Nephron progenitor cell (in vitro differentiated cells): ENCODE measurements at places on chromosomes 16 and 17.

GRCh38 chr16:65975049-65975708 is 391.3 kb upstream of the CDH5 start:
- DNase-seq = no peak

GRCh38 chr16:71185347-71185746 is 45.2 kb downstream of the HYDIN start:
- no peak for DNase-seq

DNA sequence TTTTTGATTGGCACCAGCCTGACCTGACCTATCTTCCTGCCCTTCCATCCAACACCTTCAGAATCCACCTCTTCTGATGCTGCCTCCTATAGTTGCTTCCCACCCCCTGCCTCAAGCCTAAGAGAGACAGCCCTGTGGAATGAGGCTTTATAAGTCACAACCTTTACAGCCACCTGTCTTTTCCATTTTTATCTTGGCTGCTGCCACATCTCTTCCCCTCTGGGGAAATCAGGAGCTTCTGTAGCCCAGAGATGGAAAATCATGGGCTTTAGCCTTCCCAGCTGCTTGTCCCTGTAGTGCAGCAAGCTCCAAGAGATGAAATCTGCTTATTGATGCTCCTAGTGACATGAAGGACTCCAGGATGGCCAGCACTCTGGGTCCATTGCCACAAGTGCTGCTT is 18.7 kb downstream of the PHAF1 start:
- no peak for DNase-seq

- no peak for DNase-seq
Observed at GRCh38 chr17:83053739-83054451, 25.5 kb upstream of the METRNL start.

DNA sequence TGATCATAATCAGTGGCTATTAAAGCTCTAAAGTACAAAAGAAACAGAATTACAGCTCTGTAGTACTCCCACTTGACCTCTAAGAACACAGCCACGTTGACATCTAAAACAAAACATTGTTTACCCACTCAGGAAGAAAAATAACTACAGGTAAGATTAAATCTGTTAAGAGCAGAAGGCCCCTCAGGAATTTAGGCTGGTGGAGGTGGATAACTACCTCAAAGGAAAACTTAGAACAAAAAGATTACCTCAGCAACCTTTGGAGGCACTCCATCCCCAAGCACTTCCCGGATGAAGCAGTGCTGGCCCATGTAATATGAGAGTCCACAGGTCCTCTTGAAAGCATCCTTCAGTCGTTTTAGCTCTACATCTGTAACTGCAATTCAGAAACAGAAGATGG is 46.7 kb downstream of the USP32 start:
- DNase-seq = no peak

DNA sequence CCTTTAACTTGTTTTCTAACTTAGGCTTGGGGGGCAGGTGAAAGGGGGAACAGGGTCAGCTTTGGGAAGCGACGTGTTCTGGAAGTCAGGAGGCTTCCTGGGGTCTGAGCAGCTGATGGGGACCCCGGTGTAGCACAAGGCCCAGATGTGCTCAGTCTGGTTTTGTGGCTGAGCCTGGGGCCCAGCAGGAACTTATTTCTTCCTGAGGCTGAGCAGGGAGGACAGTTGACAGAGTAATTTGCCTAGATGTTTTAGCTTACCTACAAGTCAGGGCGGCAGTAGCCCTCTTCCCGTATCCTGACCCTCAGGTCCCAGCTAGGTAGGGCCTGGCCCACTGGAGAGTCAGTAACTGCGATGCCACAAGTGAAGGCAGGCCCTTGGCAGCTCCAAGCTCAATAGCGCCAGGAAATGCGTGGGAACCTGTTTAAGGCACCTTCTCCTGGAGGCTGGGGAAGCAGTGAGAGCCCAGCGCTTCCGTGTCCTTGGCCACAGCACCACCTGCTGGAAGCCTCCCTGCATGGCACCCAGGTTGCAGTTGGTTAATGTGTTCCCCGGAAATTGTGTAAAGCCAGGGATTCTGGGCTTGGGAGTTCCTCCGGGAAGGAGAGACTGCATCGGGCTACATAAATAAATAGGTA is 5.2 kb downstream of the CCR7 start:
- peak; percentile 94 for DNase-seq

- DNase-seq = no peak
Observed at GRCh38 chr17:7476494-7476893, 2.9 kb downstream of the ZBTB4 start.

- no peak for DNase-seq
Observed at GRCh38 chr17:36721560-36722120, 120.3 kb downstream of the MRM1 start.

- no peak for DNase-seq
Observed at GRCh38 chr16:84568066-84568465, 49.8 kb downstream of the COTL1 start.

- no peak for DNase-seq
Observed at GRCh38 chr16:2498531-2499253, 15.1 kb upstream of the ATP6V0C start.

DNA sequence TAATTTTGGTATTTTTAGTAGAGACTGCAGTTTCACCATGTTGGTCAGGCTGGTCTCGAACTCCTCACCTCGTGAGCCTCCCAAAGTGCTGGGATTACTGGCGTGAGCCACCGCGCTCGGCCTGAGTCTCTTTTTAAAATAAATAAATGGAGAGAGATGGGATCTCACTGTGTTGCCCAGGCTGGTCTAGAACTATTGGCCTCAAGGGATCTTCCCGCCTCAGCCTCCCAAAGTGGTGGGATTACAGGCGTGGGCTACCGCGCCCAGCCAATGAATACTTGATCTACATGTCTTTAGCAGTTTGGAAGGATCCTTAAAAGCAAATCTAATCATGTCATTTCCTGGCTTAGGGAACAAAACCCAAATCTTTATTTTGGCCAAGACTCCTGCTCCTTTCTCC is 1.2 kb downstream of the DHODH start:
- no peak for DNase-seq

DNA sequence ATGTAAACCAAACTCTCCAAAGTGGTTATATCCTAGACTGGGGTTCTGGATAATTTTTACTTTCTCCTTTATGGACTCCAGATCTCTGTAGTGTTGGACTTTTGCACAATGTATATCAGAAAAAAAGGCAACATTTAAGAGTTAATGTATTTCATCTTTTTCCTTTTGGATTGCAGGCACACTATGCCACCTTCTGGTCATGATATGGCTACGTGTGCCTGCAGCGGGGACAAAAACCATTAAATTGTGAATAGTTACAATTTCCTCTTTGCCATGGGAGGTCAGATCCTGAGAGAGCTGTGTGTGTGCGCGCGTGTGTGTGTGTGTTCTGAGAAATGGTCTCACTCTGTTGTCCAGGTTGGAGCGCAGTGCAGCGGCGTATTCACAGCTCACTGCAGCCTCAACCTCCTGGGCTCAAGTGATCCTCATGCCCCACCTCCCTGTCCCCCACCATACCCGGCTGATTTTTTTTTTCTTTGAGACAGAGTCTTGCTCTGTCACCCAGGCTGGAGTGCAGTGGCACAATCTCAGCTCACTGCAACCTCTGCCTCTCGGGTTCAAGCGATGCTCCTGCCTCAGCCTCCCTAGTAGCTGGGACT is 4.3 kb upstream of the SGF29 start:
- DNase-seq = no peak

DNA sequence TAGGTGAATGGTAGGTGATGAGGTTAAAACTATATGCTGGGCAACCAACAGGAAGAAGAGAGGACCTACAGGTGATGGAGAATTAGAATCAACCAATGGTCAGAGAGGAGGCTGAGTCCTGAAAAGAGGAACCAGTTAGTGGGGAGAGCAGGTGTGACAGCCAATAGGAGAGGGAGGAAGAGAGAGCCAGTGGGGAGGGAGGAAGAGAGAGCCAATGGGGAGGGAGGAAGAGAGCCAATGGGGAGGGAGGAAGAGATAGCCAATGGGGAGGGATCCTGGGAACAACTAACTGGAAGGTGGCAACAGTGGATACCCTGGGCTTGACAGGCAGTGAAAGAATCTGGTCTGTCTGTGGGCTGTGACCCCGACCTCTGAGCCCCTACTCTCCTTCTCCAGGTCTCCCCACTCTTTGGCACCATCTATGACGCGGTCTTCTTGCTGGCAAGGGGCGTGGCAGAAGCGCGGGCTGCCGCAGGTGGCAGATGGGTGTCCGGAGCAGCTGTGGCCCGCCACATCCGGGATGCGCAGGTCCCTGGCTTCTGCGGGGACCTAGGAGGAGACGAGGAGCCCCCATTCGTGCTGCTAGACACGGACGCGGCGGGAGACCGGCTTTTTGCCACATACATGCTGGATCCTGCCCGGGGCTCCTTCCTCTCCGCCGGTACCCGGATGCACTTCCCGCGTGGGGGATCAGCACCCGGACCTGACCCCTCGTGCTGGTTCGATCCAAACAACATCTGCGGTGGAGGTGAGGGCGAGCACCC is 3.7 kb downstream of the GUCY2D start:
- no peak for DNase-seq

GRCh38 chr16:70701036-70701435 is 15.2 kb upstream of the MTSS2 start:
- DNase-seq = no peak

- DNase-seq = no peak
Observed at GRCh38 chr16:525520-526180, 1.9 kb upstream of the CAPN15 start.

DNA sequence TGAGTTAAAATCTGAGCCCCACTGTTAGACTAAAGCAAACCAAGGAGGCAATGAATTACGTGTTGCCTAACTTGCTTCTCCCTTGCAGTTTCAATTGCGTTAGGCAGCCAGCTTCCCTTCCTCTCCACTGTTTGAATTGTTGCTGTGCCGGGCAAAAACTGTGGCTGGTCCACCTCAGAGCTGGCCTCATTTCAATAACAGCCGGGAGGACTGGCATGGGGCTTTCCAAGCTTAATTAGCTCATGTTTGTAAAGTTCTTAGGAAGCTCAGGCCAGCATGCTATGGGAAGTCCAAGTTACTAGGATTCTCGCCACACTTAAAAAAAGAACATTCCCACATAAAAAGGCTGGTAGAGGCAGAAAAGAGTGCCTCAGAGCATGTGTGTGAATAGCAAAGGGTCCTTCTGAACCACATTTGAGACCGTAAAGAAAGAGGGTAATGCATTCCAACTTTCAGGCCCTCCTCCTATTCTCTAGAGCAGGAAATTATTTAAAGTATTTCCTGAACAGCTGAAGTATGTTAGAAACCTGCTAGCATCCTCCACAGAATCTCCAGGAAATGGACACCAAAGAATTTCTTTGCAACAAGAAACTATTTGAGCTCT is 79.0 kb upstream of the SMURF2 start:
- DNase-seq = no peak

DNA sequence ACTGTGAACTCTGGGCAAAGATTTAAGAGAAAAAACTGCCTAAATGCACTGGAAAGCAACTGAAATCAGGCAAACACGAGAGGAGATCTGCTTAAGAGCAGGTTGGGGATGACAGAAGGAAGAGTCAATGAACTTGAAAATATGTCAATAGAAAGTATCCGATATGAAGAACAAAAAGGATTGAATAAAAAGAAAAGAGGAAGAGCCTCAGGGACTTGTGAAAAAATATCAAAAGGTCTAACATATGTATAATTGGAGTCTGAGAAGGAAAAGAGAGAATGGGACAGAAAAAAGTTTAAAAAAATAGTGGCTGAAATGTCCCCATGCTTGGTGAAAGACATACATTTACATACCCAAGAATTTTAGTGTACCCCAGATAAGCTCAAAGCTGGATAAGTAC is 195.5 kb downstream of the COPRS start:
- DNase-seq = no peak

GRCh38 chr17:67294451-67295199 is 49.6 kb upstream of the HELZ start:
- DNase-seq = no peak

- no peak for DNase-seq
Observed at GRCh38 chr17:48478224-48479013, 48.4 kb upstream of the SKAP1 start.

DNA sequence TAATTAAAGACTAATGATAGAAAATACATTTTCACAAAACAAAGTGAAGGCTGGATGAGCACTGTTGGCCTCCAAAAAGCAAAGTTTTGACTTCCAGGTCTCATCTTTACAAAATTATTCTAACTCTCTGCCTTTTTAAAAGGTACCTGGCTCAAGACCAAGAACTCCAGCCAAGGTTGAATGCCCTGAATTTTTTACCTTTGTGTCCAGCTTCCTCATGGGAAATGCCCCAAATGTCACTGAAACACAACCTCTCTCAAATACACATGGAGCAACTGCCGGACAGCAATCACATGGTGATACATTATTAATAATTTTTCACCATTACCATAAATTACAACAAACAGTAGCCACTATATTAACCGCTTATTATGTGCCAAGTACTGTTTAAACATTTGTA is 32.2 kb downstream of the ADAMTS18 start:
- DNase-seq = no peak

GRCh38 chr16:65716737-65717700 is 595.2 kb upstream of the CDH11 start:
- no peak for DNase-seq

GRCh38 chr17:33572615-33573014 is 279.5 kb upstream of the ASIC2 start:
- peak; percentile 36 for DNase-seq

GRCh38 chr16:2102471-2102870 is 33.2 kb downstream of the PKD1 start:
- DNase-seq = no peak

GRCh38 chr17:72370819-72371218 is 250.0 kb downstream of the SOX9 start:
- no peak for DNase-seq

GRCh38 chr17:65406552-65406951 is 154.9 kb downstream of the AXIN2 start:
- no peak for DNase-seq

DNA sequence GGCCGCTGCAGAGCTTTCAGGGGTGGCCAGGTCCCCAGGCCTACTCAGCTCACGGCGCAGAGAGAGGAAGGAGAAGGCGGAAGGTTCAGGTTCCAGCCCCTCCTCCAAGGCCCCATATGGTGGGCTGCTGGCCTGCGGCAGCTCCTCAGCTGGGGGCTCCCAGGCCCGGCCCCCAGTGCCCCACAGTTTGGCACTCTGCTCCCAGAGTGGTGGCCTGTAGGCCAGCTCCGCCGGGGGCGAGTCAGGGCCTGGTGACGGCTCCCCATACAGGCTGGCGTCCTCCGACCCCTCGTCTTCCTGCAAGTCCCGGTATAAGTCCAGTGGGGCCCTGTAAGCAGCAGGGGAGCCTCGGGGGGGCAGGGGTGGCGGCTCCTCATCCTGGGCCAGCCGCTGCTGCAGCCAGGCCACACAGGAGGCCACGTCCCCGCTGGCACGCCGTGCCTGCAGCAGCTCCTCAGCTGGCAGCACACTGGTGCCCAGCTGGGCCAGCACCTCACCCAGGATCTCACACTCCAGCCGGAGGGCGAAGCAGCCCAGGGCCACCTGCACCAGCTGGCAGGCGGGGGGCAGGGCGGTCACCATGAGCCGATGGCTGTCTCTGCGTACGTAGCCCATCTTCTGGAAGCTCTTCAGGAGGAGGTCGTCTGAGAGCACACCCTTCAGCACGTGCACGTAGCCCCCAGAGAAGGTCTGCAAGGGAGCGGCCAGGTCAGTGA is 3.7 kb downstream of the SPATA2L start:
- DNase-seq = no peak

DNA sequence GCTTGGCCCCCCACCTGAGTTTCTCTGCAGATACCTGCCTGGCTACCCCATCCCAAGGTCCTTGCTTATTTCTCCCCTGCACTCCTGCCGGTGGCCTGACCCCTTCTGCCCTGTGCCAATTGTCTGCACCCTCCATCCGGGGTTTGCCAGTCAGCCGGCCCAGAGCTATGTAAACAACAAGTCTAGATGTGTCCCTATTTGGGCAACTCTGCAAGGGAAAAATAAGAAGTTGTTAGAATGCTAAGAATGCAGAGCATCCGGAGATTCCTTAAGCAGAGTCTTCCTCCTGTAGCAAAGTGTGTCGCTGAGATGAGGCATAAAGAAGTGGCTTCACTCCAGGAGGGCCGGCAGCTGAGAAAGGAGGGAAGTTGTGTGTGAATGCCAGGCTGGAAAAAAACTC is 46.6 kb downstream of the RGS9 start:
- no peak for DNase-seq
